ENCODE measurements at places on chromosomes 13 and 19.
A peak's percentile ranks its signal among the peaks of the same experiment; 100 is the strongest.

DNA sequence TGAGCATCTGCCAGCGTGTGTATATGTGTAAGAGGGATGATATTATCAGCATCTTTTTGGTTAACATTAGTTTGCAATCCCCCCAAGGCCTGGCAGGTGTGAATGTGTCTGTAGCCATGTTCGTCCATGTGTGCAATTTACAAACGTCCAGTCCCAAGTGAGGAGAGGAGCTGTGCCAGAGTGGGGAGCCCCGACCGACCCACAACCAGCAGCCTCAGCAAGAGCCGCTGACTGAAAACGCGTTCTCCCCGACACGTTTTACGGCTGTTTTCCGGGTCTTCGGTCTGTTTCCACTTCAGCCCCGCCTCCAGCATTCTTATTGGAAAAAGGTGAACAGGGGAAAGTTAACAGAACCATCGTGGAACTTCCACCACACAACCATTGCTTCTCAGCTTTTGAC is 119.1 kb upstream of the SOX1 start:
- no peak for DNase-seq

DNA sequence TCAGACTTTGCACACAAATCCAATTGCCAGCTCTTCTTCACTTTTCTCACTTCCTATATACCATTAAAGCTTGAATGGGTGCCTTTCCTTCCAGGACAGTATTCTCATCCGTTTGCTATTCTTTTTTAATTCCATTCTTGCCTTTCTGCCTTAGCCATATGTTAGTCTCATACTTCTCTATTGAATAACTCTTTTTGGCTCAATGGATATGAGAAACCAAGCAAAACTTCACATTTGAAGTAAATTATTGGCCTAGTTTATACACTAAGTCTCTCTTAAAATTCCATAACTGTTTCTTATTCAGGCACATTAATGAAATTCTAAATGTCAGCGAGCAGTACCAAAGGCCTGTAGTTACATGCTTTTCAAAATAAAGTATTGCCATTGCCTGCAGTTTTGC is 129.6 kb upstream of the FRY start:
- no peak for DNase-seq

DNA sequence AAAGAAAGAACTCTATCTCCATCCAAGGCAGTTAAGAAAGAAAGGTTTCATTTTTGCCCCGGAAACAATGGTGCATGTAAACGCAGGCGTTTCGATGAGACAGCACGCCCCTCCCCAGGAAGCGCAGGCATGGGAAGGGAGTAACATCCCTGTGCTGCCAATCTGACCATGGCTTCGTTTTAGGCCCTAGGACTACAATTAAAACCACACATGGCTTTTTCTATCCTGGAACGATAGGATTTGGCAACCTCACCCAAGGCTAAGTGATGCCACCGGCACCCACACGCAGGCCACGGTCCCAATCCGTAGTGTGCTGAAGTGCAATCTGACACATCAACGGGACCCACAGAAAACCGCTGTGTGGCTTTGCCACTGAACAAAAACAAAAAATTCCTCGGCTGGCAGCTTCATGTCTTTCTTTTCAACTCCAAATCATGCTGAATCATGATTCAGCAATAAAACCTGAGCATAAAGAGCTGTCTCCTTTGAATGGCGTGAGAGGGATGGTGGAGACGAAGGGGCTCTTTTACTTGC is 24.2 kb downstream of the RANBP3 start:
- DNase-seq, result peak; percentile 25

DNA sequence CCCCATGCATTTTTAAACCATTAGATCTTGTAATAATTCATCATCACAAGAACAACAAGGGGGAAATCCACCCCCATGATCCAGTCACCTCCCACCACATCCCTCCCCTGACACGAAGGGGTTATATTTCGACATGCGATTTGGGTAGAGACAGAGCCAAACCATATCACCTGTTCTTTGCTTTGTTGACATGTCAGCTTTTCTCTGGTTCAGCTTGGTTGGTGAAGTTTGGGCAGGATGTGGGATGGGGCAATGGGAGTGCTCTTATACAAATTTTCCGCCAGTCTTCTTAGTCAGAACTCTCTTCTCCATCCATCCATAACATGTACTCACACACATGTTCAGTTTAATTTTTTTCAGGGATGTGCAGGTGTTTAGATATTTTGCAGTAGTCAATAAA is 12.9 kb downstream of the TPP2 start:
- no peak for DNase-seq

DNA sequence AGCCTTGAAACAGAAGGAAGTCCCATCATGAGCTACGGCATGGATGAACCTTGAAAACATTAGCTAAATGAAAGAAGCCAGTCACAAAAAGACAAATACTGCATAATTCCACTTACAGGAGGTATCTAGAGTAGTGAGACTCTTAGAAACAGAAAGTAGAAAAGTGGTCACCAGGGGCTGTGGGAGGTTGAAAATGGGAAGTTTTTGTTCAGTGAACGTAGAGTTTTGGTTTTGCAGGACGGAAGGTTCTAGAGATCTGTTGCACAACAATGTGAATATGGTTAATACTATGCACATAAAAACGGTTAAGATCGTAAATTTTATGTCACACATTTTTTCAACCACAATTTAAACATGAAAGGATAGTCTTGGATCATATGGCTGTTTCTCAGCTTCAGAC is 11.9 kb upstream of the SLC10A2 start:
- no peak for DNase-seq

GRCh38 chr13:27279506-27279905 is 8.9 kb downstream of the RASL11A start:
- DNase-seq, result no peak

GRCh38 chr13:79096099-79096498 is 310.0 kb downstream of the RBM26 start:
- no peak for DNase-seq

GRCh38 chr19:48367855-48368254 is 3.7 kb downstream of the SYNGR4 start:
- DNase-seq, result no peak
